GF-D8 (cell line): ENCODE measurements at places on chromosomes 11 and 22.

DNA sequence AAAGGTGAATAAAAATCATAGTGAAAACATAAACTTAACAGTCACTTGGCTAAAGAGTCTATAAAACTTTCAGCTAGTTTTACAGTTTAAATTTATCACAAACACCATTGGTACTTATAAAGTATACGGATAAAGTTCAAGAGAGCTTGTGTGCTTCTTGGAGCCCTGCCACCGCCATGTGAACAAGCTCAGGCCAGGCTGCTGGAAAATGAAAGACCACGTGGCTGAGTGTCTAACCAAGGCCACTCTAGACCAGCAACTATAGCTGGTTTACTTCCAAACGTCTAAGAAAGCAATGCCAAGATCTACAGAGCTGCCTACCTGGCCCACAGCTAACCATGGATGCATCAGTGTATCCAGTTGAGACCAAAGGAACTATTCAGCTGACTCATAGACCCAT is 66.3 kb upstream of the API5 start:
- no peak for DNase-seq

DNA sequence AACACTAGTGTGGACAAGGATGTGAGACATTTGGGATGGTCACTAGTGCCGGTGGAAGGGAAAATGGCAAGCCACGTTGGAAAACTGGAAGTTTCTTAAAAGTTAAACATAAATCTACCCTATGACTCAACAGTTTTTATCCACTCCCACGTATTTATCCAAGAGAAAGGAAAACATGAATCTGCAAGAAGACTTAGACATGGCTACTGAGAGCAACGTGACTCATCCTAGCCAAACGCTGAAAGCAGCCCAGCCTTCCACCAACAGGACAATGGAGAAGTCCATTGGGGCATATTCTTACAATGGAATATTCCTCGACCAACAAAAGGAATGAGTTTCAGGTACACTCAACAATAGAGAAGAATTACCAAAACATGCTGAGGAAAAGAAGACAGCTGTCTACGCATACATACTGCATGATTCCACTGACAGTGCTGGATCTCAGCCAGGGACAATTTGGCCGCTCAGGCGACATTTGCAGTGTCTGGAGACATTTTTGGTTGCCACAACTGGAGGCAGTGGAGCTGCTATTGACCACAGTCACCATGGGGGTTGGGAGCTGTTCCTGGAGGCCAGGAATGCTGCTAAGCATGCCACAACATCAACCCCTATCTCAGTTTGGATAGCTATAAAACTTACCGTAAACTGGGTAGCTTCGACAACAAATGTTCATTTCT is 21.2 kb downstream of the SYT13 start:
- no peak for DNase-seq

DNA sequence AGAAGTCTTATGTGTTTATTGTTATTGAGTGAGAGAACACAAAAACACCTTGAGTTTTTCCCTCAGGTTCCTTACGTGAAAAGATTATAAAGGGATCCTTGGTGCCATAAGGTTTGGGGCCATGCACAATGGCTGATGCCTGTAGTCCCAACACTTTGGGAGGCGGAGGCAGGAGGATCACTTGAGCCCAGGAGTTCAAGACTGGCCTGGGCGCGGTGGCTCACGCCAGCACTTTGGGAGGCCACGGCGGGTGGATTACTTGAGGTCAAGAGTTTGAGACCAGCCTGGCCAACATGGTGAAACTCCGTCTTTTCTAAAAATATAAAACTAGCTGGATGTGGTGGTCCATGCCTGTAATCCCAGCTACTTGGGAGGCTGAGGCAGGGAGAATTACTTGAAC is 5.4 kb downstream of the SMDT1 start:
- no peak for DNase-seq

GRCh38 chr22:22196018-22196533 is 48.5 kb upstream of the VPREB1 start:
- no peak for DNase-seq

DNA sequence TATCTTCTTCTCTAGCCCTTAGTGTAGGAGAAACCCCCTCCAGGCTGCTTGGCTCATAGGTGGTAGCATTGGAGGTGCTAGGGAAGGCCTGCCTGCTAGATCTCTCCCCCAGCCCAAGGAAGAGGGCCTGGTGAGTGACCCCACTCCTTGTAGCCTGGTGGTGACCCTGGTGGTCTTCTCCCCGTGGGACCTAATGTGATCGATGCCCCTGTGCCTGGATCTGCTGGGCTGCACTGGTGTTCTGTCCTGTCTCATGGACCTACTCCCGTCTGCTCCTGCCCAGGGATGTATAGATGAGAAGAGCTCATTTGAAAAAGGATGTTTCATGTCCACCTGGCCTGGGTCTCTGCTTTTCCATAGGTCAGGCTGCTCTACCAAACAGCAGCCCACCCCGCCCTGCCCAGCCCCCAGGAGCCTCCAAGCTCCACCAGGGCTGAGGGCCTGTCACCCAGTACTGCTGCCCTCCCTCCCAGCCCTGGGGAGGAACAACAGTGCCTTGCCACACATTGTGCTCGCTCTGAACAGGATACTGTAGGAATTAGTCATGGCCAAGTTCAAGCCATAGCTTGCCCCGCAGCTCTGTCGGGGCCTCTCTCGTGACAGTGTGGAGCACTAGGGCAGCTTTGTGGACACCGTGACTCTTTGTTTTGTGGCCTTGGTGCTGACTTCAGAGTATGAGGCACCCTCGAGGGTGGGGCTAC is 19.7 kb downstream of the SLC37A2 start:
- no peak for DNase-seq

GRCh38 chr11:132062031-132062430 is 691.6 kb downstream of the NTM start:
- no peak for DNase-seq

- DNase-seq, result no peak
Observed at GRCh38 chr11:10526974-10527918, 13.7 kb downstream of the RNF141 start.

GRCh38 chr11:12174477-12175143 is 64.2 kb downstream of the MICAL2 start:
- DNase-seq, result no peak

- DNase-seq, result peak; percentile 70
Observed at GRCh38 chr11:114307524-114308203, 11.5 kb downstream of the NNMT start.

DNA sequence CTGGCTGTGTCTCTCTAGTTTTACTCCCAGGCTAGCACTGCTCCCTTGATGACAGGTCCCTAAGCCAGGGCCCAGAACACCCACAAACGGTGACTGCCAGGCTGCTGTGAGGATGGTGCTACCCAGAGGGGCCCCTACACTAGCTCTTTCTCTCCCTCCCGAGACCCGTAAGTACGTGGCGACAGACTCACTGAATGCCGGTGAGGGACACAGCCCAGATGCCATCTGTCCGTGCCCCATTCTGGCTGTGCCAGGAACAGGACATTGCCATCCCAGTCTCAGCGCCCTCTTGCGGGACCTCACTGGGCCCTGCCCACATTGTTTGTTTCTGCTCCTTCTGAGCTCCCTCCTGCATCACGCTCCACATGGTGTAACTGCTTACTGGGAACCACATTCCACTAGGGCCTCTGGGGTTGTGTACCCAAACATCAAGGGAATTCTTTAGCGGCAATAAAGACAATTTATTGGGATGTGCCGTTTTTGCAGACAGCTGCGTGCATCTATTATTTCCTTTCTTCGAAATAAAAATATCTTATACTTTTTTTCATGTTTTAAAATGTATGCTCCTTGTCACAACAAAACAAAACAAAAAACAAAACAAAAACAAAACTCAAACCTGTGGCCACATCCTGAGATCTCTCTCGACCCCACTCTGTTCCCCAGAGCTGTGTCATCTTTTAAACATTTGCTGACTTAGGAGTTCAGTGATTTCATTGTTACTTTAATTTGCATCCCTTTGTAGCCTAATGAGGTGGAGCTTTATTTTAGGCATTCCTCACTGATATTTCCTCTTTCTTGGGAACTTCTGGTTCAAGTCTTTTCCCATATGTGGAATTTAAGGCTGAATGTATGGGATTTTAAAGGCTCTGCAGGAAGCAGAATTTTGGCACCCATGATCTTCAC is 4.4 kb upstream of the TPCN2 start:
- no peak for DNase-seq

GRCh38 chr22:22877523-22878210 is 9.9 kb upstream of the IGLL5 start:
- no peak for DNase-seq

DNA sequence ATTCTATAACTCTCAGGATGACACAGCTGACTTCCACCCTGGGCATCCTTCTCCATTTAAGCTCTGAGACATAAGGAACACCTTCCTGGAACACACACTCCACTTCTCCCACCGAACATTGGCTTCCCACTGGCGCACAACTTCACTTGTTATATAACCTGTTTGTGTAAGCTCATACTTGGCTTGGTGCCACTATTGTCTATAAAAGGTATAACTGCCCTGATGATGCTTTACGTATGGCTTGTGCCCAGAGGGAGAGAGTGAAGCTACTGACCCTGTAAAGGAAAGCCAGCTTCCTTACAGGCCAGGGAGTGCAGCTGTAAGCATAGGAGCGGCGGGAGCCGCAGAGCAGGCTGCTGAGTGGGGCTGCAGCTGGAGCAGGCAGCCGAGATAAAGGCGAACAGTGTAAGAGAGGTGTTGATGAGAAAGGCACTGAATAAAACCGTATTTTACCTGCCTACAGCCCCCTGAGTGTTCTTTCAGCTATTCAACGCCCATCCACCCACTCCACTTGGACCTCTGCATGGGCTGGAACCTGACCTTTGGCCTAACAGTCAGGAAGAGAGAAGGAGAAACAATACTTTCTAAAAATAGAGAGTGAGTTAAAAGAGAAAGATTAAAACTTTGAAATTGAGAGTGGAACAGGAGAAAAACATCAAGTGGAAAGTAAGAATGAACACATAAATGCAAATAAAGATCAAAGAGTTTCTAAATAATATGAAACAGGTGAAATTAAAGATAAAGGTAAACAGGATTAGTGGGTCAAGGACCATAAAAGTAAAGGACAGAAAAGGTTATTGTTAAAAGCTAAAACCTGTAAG is 252.1 kb upstream of the ARHGAP42 start:
- no peak for DNase-seq

DNA sequence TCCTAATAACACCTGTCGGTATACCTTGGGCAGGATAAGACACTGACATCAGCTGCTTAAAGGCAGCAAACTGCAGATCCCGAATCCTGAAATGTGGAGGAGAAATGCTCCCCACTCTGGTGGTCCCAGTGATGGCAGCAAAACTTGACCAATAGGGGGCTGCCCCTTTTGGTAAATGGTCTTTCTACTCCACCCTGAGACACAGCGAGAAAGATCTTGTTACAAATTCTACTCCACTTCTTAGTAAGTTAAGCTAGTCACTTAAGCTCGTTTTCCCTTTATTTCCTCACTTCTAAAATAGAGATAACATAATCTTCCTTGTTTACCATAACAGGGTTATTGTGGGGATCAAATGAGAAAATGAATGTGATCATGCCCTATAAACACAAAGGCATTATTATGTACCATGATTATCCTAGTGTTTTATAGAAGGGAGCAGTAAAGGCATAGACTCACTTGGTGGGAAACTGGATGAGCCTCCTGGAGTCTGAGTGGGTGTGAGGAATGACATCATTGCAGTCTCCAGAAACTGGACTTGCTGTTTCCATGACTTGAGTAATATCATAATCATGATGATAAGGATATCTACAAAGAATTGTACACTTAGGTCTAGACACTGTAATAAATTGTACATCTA is 50.9 kb downstream of the ENDOD1 start:
- no peak for DNase-seq

DNA sequence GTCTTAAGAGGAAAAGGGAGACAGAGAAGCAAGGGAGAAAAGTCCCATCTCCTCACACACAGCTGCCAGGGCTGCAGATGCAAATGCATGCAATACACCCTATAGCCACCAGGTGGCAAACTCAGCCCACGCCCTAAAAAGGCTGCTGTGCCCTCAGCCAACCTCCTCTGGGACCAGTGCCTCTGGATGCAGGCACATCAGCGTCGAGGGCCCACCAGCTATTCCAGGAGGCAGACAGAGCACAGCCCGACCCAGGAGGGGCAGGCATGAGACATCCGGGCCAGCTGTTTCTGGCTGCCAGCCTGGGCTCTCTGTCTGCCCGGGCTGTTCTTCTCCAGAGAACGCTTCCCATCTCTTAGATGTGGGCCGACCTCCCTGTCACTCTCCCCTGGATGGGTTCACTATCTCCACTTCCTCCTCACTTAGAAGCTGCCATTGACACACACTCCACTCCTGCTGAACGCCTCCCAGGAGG is 39.7 kb downstream of the TPBGL start:
- peak; percentile 4 for DNase-seq

- no peak for DNase-seq
Observed at GRCh38 chr11:66985508-66986177, 10.5 kb downstream of the C11orf86 start.

DNA sequence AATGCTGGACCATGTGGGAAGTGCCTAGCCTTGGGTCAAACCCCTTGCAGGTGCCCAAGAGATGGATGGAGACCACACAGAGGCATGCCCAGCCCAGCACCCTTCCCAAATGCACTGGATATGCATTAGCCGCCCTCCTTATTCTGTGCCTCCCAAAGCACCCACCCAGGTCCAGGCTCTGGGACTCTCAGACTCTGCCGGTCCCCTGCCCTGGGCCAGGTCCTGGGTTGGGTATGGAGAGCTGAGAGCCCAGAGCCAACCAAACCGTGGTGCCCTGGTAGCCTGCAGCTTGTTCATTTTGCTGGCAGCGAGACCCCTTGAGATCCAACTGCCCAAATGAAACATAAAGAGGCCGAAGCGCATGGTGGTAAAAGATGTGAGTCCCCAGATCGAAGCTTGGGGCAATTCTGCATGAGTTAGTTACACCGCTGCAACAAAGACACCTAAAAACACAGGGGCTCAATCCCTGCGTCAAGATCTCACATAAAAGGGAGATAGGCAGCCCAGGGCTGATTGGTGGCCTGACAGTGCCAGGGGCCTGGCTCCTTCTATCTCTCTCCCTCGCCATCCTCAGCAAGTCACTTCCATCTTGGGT is 61.5 kb downstream of the MYEOV start:
- no peak for DNase-seq

GRCh38 chr11:7246179-7246578 is 5.5 kb upstream of the SYT9 start:
- no peak for DNase-seq

- DNase-seq, result no peak
Observed at GRCh38 chr22:50222508-50222907, 21.7 kb downstream of the SELENOO start.

DNA sequence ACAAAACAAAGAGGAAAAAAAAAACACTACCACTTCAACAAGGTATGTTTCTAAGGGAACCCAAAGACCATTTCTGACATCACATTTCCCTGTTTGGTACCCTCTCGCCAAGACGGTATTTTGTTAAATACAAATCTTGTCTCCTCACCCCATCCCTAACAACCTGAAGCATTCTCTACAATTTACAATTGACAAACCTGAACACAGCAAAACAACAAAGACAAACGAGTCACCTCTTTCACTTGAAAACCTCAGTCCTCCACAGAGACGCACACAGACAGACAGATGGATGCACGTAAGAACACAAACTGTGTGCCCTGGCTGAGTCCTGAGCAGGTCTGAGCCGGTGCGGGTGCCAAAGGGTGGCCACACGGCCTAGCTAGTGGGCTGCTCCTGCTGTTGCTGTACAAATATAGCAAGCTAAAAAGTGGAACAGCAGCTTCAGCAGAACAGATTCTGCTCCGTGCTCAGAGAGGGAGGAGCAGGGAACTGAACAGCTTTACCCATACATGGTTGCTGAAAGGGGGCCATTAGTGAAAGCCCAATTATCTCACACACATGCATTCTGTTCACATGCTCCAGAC is 28.5 kb downstream of the CELF1 start:
- DNase-seq, result no peak
